ENCODE measurements at places on chromosomes 2 and 18.

DNA sequence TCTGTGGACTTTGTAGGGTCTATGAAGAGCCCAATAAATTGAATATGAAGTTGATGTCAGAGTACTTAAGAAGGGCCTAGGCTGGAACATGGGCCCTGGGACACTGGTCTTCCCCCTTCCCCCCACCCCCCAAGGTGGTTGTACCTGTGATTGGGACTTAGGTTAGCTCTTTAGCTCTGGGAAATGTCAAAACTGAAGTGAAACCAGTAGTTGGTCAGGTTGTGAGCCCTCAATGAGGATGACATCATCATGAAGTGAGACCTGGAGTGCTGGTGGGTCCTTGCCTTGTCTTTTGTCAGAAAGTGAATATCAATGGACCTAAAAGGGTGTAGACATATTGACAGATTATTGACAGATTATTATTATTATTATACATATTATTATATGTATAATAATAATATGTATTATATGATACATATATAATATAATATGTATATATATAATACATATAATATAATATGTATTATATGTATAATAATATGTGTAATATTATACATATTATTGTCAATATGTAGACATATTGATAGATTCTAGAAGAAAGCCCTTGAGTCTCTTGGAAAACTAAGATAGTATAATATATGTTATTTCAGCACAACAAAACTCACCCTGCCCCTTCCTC is 5.4 kb downstream of the MARS2 start:
- no peak for DNase-seq

GRCh38 chr2:15788830-15789229 is 151.5 kb upstream of the MYCN start:
- DNase-seq: no peak

- peak; percentile 32 for DNase-seq
Measured at GRCh38 chr2:54665436-54665856, 58.0 kb upstream of the EML6 start.

- DNase-seq: no peak
Measured at GRCh38 chr2:16650287-16651249, 15.1 kb downstream of the CYRIA start.

GRCh38 chr2:104638859-104639202 is 215.1 kb upstream of the POU3F3 start:
- DNase-seq: no peak

- DNase-seq: no peak
Measured at GRCh38 chr2:206482123-206482522, 38.8 kb downstream of the ADAM23 start.

DNA sequence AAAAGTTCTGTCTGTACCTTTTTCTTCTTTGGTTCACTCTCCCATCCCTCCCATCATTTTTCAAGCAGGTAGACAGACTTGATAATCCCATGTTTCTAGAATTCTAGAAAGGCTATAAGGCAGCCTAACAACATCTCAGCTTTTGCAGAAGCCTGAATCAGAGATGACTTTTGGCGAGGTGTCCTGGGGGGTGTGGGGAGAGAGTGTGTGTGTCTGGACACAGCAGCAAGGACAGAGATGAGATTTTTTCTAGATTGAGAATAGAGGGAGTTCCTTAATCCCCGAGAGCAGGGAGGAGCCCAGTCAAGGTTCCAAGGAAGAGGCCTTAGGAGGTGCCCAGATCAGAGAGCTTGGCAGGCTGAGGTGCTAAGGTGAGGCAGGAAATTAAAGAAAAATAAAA is 22.0 kb upstream of the LAPTM4A start:
- DNase-seq: no peak

DNA sequence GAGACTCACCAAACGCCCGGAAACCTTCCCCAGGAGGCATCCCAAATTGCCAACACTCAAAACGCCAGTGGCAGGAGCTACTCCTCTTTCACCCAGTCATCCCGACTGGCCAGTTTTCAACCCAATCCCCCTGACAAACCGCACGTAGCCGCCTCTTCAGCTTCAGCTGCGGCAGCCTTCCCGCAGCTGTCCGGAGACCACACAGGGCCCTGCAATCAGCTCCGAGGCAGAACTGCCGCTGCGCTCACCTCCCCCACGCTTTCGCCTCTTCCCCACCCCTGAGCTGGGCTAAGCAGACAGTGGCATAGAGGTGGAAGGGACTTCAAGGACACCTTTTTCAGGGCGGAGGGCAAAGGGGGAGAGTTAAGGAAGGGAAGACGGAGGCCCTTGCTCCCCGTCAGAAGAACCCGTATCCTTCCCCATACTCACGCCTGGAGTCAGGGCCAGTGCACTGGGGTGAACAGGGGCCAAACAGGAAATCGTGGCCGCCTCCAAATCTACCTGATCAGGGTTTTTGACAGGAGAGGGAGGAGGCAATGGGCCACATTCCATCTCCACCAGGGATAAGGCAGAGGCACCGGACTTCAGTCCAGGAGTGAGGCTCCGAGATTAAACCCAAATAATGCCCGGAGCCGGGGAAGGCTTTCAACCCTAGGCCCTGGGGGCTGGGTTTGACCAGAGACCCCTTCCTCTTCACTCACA is 16.9 kb downstream of the CYP26B1 start:
- no peak for DNase-seq

DNA sequence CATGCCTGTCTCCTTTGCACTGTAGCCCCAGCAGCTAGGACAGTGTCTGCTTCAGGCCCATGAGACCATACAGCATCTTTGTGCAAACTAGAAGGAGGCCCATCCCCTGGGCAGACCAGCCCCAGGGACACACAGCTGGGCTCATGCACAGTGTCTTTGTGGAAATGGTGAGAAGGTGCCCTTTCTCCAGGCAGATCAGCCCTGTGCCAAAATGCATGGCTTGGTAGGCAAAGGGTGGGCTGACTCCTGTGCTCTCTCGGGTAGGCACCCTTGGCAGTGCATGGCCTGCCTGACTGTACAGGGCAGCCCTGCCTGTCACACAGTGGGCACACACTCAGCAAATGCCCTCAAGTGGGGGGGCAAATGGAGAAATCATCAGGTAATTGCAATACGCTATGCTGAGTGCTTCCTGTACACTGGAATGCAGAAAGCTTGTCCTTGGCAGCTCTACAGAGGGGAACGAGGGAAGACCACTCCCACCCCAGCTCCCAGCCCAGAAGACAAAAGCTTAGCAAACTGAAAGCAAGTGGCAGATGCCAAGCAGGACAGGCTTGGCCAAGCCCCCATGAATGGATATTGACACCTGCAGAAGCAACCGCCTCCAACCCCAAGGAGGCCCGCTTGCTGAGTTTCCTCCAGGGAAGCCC is 21.6 kb downstream of the TNS1 start:
- no peak for DNase-seq

GRCh38 chr2:134582547-134582899 is 136.3 kb downstream of the TMEM163 start:
- DNase-seq: no peak

GRCh38 chr18:79643054-79643984 is 36.3 kb upstream of the CTDP1 start:
- no peak for DNase-seq

DNA sequence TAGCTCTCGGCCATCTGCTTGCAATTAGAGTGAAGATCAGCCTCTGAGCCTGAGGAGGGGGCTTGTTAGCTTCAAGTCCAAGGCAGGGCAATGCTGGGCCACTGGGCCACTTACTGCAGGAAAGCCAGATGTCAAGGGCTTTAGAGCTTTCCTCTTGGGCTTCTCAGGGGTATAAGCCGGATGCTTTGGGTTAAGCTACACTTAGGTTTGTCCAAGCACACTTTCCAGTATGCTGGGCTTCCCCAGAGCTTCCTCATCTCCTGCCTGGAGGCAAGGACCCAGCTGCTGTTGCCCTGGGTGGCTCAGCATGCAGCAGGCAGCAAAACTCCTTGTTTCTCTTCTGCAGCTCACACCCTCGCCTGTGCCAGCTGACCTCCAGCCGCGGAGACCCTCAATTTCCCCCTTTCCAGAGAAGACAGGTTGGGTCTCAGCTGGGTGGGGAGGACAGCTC is 29.0 kb upstream of the ATOH8 start:
- no peak for DNase-seq

- no peak for DNase-seq
Measured at GRCh38 chr2:522776-523175, 154.4 kb downstream of the TMEM18 start.

DNA sequence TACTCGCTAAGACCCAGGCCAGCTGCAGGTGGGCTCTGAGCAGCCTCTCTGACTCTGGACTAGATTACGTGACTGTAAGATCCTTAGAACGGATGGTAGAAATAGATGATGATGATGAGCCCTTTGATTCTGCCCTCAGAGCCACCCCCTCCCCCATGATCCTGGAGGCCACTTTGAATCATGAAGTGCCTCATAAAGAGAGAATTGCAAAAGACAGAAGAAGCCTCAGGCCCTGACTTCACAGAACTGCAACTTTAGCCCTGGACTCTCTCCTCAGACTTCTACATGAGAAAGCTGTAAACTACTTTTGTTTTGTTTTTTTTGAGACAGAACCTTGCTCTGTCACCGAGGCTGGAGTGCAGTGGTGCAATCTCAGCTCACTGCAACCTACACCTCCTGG is 15.4 kb upstream of the TET3 start:
- no peak for DNase-seq

GRCh38 chr2:182018218-182018617 is 32.6 kb downstream of the PPP1R1C start:
- DNase-seq: no peak

DNA sequence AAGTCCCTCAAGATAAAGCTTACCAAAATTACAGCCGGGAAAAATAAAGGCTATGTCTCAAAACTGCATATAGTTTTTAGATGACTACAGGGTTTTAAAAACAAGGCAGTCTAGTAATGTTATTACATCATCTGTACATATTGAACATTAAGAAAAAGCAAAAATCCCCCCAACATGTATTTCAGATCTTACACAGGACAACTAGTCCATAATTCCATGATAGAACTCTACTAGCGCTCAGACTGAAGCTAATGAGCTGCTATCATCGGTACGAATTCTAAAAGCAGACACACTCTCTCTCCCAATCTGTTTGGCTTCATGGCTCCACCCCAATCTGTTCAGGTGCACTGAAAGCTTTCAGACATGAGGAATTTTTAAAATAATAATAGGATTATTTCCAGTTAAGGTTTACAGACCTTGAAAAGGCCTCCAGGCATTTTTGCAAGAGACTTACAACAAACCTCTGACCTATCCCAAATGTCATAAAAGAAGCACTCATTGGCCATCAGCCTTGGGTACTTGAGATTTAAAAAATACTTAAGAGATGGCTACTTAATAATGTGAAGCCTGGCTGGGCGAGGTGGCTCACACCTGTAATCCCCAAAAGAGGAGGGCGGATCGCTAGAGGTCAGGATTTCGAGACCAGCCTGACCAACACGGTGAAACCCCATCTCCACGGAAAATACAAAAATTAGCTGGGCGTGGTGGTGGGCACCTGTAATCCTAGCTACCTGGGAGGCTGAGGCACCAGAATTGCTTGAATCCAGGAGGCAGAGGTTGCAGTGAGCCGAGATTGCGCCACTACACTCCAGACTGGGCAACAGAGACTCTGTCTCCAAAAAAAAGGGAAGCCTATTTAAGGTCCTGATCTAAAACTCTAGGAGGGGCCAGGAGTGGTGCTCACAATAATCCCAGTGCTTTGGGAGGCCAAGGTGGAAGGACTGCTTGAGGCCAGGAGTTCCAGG is 2.0 kb downstream of the NPC1 start:
- DNase-seq: no peak

- DNase-seq: no peak
Measured at GRCh38 chr2:218577482-218578220, 9.0 kb downstream of the CNOT9 start.

DNA sequence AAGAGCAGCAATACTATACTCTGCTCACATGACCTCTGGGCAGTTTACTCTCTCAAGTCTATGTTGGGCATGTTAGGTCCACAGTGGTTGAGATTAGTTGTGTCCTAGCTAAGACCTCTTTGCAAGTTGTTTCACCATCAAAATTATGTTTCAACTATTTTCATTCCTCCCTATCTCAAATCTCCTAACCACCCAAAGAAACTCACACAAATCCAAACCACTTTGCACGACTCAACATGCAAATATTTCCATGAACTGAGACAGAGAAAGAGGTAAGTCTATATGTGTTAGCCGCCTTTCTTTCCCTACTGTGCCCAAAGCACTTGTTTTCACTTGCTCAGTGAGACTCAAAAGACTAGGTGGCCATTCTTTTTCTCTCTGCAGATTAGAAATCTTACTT is 546.8 kb downstream of the TNS1 start:
- no peak for DNase-seq

DNA sequence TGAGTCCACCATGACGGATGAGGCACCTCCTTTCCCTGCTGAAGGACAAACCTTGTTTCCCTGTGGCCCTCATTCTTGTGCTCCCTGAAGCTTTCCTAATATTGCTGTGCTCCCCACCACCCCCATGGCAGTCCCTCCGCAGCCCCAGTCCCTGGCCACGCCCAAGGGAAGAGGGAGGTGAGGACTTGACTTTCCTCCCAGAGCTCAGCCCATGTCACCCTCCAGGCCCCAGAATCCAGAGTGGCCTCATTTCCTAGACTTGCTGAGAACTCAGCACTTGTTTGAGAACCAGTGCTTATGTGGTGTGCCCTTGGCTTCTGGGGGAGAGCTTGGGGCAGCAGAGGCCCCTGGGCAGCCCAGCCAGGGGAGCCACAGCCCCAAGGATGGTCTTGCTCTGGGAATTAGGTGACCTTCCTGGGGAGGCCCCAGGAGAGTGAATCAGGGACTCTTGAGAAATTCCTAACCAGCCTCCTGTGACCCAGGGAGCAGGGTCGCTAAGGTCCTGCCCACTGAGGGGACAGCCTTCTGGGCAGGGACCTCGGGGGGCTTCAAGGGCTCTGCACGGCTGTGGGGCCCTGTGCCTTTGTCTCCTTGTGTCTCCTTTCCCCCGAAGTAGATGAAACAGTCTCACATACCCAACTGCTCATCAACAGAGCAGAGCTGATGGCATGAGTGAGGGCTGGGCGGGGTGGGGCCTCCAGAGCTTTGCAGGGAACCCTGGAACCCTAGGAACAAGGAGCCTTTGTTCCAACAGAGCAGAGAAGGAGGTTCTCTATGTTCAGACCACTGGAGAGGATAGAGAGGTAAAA is 27.9 kb downstream of the PSD4 start:
- no peak for DNase-seq

- DNase-seq: no peak
Measured at GRCh38 chr18:23134780-23135549, at the start of gene CABLES1. Gene CABLES1 (plus strand): TSS chr18:23135485. CDS start chr18:23135763, 278 bp downstream.

GRCh38 chr2:189641590-189641989 is 19.7 kb upstream of the ASNSD1 start:
- DNase-seq: no peak

DNA sequence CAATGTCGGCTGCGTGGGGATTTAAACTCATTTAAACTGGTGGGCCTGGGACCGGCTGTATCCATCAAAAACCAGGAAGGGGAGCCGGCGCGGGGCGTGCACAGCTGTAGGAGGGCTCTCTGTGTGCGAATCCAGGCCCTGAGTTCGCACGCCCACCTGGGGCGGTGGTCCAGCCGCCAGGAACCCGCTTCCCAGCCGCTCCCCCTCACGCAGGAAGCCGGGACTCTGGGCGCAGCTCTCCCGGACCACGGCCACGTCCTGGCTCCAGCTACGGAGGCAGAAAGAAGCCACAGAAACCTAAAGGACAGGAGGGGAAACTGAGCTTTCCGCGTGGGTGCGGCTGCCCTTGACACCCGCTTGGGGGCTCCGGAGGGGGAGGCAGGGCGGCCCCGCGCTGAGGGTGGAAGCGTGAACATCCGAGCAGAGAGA is 80.6 kb downstream of the GFPT1 start:
- DNase-seq: no peak

All from HCT116 (cell line).